ELR (cell line): ENCODE measurements at places on chromosomes 16 and 17.
A peak's percentile ranks its signal among the peaks of the same experiment; 100 is the strongest.

DNA sequence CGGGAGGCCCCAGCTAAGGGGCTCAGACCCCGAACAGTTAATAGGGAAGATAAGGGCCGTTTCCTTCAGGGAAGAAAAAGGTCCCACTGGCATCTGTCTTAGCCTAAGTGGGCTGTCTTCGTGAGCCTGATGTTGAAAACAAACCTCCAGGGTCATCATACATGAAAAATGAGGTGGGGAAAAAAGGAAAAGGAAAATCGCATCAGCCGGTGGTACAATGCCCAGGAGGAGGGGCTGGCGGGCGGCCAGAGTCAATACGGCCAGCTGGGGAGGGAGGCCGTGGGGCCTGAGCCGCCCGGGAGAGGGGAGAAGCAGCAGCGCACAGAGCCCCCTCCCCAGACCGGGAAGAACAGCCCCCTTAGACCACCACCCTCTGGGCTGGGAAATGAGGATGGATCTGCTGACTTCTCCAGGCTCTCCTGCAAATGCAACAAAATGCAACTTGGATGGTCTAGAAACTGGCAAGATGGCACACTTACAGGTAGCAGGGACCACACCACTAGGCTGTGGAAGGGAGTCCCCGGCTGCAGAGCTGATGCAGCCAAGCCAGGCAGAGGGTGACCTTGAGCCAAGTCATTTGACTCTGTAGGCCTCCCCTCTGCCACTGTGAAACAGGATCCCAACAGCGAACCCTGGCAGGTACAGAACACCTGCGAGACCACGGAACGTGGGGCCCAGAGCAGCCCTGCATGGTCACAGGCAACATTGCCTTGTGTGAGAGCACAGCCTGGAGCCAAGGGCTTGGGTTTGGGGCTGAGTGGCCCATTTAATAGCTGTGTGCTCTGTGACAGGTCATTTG lies 448.5 kb downstream of the SOX9 start:
- no peak for DNase-seq

GRCh38 chr16:10688726-10689125 lies 6.0 kb downstream of the TEKT5 start:
- no peak for DNase-seq

DNA sequence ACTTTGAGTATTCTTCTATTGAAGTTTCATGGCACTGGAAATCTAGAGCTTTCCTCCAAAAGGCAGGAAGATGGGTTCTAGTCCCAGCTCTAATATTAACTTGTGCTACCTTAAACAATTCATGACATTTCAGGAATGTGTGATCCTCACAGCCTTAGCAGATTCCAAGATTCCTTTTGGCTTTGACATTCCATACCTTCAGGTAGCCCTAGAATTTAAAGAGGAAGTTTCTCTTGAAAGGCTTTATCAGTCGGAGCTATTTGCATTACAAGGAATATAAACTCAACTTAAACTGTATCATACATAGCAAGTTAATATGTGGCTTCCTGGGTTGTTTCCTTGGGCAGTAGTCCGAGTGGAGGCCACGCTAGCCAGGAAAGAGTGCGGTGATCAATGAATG lies 330.0 kb downstream of the SHISA9 start:
- no peak for DNase-seq

- no peak for DNase-seq
Measured at GRCh38 chr16:24789881-24790280, 55.9 kb upstream of the SLC5A11 start.

DNA sequence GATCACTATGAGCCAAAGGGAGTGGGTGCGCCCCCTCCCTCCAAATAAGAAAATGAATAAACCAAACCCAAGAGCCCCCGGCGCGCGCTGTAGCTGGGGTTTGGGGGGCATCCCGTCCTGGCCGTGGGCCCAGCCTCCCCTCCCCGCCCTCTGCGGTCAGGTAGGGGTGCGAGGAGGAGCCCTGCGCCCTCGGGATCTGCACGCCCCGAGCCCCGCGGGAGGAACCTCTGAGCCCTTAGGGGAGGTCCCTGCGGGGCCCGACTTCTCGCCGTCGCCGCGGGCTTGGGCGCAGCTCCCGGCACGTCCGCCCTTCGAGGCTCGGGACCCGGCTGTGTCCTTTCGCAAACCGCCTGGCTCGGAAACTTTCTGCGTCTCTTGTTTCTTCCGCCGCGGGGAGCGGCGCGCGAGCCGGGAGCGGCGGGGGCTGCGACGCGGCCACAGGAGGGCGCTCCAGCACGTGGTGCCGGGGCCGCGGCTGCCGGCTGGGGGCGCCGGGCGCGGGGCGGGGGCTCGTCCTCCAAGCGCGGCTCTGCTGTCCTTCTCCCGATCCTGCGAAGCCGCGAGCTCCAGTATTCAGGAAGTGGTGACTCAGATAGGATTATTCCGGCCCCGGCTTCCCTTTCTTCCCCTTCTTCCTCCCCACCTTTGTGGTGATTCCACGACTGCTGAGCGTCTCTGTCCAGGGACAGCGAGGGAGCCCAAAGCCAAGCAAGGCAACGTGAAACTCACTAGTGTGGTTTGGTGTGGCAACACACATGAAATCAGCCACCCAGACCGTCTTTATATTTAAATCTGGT lies 1.6 kb downstream of the PITPNC1 start:
- peak; percentile 96 for DNase-seq

GRCh38 chr16:89197033-89197632 lies 3.2 kb downstream of the SLC22A31 start:
- DNase-seq = no peak

GRCh38 chr17:80943346-80944145 lies 48.1 kb upstream of the CHMP6 start:
- no peak for DNase-seq

GRCh38 chr16:11224096-11224893 lies 31.7 kb downstream of the SOCS1 start:
- DNase-seq = no peak

DNA sequence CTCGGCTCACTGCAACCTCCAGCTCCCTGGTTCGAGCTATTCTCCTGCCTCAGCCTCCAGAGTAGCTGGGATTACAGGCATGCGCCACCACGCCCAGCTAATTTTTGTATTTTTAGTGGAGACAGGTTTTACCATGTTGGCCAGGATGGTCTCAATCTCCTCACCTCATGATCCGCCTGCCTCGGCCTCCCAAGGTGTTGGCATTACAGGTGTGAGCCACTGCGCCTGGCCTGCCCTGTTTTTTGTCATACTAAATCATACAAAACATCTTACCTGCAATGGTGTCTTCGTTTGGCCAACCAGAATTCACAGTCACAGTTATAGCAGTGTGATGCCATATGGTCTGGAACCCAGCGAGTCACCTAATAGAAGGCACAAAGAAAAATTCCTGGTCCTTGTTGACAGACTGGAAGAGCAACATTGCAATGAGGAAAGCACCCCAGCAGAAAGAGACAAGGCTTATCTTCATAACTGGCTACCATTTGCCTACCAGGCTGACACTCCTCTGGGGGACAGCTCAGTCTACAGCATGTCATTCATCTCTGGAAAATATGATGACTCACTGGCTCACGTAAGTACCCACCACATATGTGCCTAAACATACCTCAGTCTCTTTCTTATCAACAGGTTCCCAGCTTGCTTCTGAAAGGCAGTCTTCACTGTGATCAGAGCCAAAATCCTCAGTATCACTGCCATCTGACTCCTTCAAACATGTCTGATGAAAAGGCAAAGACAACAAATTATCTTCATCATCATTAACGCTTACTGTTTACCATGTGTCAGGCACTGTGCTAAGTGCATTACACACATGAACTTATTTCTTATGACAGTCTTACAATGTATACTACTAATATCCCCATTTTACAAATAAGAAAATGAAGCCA lies 4.3 kb upstream of the HSF5 start:
- no peak for DNase-seq

- no peak for DNase-seq
Measured at GRCh38 chr16:2280981-2281542, 13.1 kb upstream of the RNPS1 start.

DNA sequence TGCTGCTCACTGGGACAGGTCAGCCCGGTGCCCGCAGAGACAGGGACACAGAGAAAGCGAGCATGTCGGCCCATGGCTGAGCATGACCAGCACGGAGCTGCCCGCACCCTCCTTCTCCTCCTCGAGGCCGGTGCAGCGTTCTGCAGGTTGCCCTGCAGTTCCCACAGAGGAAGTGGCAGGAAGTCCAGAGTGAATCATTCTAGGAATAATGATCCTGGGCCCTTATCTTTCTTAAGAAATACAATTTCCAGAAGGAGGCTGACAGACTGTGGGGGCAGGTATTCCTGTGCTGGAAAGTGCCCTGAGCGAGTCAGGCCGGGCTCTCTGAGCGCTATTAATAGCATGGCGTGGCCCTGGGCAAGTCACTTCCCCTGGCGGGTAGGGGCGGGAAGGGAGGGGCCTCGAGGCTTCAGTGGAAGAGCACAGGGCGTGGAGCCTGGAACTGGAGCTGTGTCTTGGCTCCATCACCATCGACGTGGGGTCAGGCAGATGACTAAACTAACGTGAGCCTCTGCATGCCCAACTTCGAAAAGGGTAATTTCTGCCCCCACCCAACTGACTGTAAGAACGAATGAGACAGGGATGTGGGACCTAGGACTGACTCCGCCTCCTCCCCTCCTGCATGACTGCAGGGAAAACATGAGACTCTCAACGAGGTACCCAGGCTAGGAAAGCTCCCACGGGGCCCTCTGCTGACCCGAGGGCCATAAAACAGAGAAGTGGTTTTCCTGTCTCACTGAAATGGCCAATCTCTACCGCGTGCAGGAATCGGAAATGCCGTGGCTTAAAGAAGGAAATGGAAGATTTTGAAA lies 9.8 kb downstream of the TMEM204 start:
- peak; percentile 85 for DNase-seq

GRCh38 chr16:84484579-84485254 lies 19.7 kb downstream of the MEAK7 start:
- DNase-seq = peak; percentile 57

DNA sequence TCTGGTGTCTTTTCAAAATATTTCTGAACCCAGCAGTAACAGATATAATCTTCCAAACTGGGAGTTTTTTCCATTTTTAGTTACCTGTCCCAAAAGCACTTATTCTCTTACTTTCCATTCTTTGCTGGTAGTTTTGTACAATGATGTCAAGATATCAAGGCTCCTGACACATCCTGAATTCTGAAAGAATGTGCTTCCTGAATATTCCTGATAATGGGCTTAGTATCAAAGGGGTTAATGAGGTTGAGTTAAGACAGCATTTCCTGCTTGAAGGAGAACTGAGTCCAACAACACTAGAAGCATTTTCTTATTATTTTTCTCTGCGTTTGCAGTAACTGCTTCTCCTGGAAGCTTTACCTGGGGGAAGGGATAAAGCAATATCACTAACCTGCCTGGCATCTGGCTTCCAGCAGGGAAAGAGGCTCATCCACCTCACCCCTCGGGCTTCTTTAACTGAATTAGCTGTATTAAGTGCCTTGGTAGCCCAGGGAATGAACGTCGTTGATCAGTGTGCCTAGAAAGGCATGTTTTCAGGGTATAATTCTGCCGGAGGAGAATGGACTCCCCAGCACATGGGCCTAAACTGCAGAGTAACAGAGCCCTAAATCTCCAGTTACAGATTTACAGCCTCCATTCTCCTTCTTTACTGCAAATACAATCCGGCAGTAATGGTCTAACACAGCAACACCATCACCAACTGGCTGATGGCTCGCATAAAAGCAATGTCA lies 134.4 kb downstream of the SNX11 start:
- DNase-seq = no peak

DNA sequence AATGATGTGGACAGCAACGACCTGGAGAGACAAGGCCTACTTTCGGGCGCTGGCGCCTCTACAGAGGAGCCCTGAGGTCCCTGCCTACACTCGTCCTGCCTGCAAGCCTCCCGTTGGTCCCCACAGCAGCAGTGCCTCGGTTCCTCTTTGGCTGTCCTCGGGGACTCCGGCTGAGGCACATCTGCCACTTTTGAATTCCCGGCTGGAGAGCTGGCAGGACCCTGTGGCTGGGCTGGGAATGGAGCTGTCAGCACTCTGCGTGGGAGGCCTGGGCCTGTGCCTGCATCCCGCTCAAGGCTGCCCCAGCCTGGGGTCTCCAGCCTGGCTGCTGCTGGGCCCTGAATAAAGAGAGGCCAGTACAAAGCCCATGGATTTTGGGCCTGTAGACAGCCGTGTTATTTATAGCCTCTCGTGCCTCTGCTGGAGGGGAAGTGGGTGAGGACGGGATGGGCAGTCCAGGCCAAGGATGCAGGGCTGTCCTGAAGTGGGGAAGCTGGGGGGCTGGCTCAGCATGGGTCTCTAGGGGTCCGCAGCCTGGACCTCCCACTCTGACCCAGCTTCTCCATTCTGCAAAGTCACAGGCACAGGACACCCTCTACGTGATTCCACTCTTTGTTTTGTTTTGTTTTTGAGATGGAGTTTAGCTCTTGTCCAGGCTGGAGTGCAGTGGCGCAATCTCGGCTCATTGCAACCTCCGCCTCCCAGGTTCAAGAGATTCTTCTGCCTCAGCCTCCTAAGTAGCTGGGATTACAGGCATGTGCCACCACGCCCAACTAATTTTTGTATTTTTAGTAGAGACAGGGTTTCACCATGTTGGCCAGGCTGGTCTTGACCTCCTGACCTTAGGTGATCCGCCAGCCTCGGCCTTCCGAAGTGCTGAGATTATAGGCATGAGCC lies 10.6 kb upstream of the SPNS2 start:
- DNase-seq = no peak

DNA sequence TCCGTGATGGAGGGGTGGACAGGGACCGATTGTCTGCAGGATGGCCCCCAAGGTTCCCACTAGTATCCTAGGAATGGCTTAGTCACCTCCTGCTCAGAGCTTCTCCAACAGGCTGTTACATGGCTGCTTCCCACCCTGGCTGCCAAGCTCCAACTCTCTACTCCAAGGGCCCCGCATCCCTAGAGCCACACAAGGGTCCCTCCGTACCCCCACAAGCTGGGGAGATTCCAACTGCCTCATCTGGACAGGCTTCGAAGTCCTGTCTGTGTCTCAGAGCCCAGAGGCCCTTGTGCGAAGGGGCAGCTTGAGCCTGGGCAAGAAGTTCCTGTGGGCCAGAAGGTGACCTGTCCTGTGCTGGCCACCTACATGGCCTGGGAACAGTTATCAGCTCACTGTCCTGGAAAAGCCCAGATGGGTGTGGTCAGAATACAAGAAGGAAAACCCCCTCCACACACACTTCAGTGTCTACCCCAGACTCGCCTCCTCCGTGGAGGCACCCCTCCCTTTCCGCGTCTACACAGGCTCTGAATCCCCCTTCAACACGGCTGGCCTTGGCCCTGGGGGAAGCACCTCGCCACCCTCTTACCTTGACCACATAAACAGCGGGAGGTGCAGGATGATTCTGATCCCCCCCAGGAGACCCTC lies 586 bp downstream of the MEAK7 start:
- peak; percentile 88 for DNase-seq
